ENCODE measurements at places on chromosomes 1 and 21.

- no peak for DNase-seq
Observed at GRCh38 chr1:115040501-115040900, 10.9 kb downstream of the TSHB start.

- peak; percentile 7 for DNase-seq
Observed at GRCh38 chr1:212760126-212760823, 31.3 kb downstream of the NSL1 start.

- no peak for DNase-seq
Observed at GRCh38 chr1:37477946-37478345, 3.6 kb downstream of the ZC3H12A start.

DNA sequence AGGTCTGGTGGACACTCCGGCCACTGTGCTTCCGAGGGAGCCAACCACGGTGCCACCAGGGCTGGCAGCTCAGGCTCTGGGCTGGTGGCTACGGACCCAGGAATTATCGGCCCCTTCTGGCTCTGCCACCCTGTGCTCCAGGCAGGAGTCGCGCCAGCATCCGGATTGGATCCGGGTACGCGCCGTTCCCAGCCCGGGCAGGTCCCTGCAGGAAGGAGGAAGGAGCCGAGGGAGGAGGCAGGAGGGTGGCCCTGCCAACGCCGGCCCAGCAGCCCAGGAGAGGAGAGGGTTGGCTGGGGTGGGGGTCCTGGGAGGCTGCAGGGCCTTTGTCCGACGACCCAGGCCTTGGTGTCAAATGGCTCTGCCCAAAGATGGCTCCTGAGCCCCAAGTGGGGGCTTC, 160.5 kb downstream of the CASZ1 start:
- no peak for DNase-seq

- DNase-seq, result no peak
Observed at GRCh38 chr1:7225711-7226505, 440.7 kb downstream of the CAMTA1 start.

- DNase-seq, result no peak
Observed at GRCh38 chr1:17886838-17887441, 131.8 kb downstream of the ACTL8 start.

- DNase-seq, result no peak
Observed at GRCh38 chr1:18409609-18410237, 71.0 kb upstream of the KLHDC7A start.

- DNase-seq, result no peak
Observed at GRCh38 chr1:229360420-229360819, 17.6 kb upstream of the CCSAP start.

DNA sequence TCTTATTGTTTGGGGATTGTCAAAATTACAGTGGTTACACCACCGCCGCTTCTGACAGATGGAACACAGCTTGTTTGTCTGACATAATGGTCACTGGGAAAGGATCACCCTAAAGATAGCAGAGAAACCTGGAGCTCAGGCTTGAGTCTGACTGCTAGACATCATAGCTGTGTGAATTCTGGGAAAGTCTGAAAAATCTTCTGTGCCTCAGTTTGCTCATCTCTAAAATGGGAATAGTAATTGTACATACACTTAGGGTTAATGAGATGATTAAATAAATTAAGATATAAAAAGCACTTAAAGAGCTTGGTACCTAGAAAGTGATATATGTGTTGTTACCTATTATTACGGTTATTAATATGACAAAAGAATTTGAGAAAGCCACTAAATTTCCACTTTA, 39.7 kb upstream of the NRIP1 start:
- DNase-seq, result no peak

DNA sequence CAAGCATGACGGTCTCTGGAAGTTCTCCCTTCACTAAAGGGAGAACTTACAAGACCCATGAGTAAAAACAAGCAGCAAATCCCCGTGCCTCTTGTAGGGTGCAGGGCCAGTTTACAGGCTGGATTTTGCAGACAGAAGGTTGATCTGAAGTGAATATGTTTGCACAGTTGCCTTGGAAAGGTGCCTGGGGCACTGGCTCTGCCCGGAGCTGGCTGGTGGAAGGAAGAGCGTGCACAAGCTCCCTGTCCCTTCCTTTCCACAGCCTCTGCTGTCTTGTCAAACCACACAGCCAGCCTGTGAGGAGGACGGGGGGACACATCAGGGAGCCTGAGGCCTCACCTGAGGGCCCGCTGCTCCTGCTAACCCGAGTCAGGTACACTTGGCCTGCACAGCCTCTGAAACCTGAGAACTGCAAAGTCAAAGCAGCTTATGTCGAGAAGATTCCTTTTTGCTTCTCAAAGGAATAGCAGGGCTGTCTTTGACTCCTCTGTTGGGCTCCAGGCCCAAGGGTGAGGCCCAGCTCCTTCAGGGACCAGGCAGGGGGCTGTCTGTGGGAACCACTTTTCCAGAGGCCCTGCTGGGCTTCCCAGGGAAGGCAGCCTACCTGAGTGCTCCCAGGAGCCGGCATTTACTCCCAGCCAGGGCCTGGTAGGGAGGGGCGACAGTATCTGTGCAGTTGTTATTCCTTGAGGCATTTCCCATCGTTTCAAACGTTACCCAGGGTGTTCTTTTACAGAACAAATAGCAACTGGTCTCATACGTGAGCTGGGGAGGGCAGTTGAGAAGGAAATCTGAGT, 251.5 kb downstream of the SIPA1L2 start:
- DNase-seq, result no peak

GRCh38 chr1:171595324-171595723, 26.7 kb upstream of the MYOCOS start:
- DNase-seq, result no peak

- DNase-seq, result peak; percentile 97
Observed at GRCh38 chr1:56578963-56579875, at the start of gene PLPP3. PLPP3 (minus strand) TSS chr1:56579563; CDS start chr1:56579016, 547 bp downstream.

- DNase-seq, result peak; percentile 37
Observed at GRCh38 chr1:173507205-173507846, 30.2 kb downstream of the PRDX6 start.

DNA sequence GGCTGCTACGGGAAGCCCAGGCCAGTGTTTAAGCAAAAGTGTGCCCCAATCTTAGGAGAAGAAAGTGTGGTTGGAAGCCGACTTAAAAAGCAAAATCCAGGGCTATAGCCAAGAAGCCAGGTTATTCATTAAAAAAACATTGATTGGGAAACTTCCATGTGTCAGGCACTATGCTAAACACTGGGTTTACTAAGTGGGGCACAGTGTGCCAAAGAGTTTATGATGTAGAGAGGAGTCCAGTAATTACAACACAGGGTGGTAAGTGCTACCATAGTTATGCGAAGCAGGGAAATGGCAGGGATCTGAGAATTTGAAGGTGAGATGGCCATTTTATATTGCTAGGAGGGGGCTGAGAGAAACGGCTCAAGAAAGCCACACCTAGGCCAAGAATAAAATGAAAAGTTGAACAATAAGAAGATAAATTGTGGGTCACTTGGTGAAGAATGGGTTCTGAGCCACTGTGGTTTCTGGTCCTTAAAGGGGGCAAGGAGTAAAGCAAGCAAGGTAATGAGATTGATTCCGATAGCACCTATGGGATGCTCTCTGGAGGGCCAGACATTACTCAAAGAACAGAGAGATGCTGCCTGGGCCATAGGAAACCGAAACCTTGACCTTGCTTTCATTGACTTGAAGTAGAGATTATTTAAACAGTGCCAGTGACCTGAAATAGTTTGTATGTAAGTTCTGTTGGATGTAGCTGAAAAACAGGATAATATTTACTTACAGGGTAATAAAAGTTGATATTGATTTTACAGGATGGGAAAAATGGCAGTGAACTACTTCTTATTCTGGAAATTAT, 177.8 kb downstream of the GIPC2 start:
- no peak for DNase-seq

- DNase-seq, result peak; percentile 96
Observed at GRCh38 chr21:45874716-45875415, 106.7 kb upstream of the COL6A1 start.

- peak; percentile 66 for DNase-seq
Observed at GRCh38 chr1:23718482-23718881, 24.8 kb upstream of the ELOA start.

DNA sequence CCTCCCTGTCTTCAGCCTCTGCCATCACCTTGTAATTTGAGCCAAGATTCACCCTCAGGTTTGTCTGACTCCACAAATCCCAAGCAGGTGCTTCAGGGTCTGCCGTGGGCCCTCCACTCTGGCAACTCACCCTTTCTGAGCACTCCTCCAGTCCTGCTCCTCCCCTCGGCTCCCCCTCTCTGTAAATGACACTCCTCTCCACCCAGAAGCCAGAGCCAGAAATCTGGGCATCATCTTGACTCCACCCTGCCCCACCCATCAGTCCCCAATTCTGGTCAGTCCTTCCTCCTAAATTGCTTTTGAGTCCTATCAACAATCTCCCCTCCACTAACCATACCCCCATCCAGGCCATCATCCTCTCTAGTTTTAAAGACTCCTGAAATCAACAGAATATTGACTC, 40.5 kb downstream of the RCSD1 start:
- DNase-seq, result no peak

DNA sequence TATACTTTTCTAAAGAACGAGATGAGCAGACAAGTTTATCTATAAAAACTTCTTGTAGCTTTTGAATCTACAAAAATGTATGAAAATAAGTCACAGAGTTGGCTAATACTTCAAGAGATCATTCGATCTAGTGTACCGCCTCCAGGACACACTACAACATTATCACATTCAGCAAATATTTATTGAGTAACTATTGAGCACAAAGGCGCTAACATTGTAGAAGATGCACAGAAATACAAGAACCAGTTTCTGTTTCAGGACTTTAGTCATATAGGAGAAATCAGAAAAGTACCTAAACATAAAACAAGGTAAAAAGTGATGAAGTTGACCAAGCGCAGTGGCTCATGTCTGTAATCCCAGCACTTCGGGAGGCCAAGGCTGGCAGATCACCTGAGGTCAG, 20.6 kb downstream of the WASF2 start:
- DNase-seq, result no peak

GRCh38 chr1:35851132-35851869, 31.7 kb upstream of the AGO1 start:
- DNase-seq, result peak; percentile 24

DNA sequence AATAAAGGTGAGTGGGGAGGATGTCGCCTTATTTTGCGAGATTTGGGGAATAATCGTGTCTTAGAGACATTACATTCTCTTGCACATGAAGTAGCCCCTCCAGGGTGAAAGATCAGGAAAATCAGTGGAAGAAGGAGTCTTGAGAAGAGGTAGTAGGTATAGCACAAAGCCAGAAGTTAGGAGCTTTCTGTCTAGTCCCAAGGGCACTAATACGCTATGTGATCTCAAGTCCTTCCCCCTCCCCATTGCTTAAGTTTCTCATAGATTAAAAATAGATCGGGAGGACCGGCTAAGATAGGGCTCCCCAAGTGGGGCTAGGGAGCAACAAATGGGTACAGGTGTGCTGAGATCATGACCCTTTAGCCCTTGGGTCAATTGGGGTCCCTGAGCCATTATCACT, 13.5 kb downstream of the LRRN2 start:
- DNase-seq, result no peak

- DNase-seq, result no peak
Observed at GRCh38 chr21:45261093-45261492, 26.6 kb downstream of the POFUT2 start.

GRCh38 chr1:101239095-101240040, 2.5 kb downstream of the S1PR1 start:
- DNase-seq, result no peak

- peak; percentile 24 for DNase-seq
Observed at GRCh38 chr1:89821322-89822108, 683 bp downstream of the LRRC8D start.

DNA sequence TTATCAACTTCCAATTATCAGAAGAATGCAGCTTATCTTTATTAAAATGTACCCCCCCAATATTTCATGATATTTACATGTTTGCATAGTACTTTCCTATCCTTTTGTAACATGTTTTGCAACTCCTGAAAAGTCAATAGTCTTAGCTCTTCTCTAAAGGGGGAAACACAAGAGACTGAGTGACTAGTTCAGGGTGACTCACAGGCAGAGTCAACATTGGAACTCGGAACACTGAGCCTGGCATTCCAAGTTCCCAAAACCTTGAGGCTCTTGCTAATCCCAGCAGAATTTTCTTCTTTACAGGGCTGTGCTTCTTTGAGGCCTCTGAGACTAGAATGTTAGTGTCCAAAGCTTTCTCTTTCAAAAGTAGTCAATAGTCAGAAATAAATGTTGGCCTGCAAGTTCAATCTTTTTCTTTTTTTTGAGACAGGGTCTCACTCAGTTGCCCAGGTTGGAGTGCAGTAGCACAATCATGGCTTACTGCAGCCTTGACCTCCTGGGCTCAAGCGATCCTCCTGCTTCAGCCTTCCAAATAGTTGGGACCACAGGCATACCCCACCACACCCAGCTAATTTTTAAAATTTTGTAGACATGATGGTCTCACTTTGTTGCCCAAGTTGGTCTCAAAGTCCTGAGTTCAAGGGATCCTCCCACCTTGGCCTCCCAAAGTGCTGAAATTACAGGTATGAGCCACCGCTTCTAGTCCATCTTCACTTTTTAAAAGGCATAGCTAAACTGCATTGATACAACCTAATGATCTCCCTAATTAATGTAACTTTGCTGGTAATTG, 37.5 kb downstream of the ZNF281 start:
- peak; percentile 92 for DNase-seq

All from fibroblast of skin of scalp (primary cell).